Cardiac muscle cell (in vitro differentiated cells and primary cell): ENCODE measurements at places on chromosomes 12 and 14.
A peak's percentile ranks its signal among the peaks of the same experiment; 100 is the strongest.

GRCh38 chr12:101424620-101425019 lies 17.0 kb upstream of the ARL1 start:
- no peak for DNase-seq

DNA sequence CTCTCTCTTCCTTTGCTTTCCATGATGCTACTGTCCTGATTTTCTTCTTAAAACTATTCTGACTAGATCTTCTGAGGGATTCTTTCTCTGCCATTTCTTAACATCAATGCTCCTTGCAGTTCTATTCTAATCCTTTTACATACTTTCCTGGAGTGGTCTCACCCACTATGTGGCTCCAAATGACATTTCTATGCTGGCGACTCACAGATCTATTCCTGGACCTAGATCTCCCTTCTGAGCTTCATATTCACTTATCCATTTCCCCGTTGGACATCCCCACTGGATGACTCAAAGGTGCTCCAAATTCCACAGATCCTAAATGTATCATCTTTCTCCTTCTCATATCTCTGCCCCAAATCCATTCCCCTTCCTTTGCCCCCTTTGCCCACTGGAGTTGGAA lies 4.1 kb downstream of the TEP1 start:
- no peak for DNase-seq

GRCh38 chr12:91986084-91986483 lies 159.6 kb downstream of the BTG1 start:
- peak; percentile 22 for DNase-seq

GRCh38 chr12:128421375-128421774 lies 154.4 kb downstream of the TMEM132C start:
- no peak for DNase-seq

DNA sequence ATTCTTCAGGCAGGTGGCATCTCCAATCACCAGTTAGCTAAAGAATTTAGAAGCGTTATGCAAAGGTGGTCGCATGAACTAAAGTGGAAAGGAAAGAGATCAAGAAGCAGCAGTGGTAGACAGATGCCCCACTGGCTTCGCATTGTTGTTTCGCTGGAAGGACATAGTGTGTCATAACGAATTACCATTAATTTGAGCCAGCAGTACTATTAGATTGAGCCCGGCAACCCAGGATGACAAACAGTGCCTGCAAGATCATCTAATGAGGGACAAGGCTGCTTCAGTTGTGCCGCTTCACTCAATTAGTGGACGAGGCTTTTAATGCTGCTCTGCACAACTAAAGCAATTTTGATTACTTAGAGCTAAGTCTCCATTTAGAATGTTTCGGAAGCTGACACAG lies 274.5 kb upstream of the SOX5 start:
- DNase-seq, result no peak

GRCh38 chr12:22250762-22251161 lies 83.7 kb downstream of the ST8SIA1 start:
- no peak for DNase-seq

DNA sequence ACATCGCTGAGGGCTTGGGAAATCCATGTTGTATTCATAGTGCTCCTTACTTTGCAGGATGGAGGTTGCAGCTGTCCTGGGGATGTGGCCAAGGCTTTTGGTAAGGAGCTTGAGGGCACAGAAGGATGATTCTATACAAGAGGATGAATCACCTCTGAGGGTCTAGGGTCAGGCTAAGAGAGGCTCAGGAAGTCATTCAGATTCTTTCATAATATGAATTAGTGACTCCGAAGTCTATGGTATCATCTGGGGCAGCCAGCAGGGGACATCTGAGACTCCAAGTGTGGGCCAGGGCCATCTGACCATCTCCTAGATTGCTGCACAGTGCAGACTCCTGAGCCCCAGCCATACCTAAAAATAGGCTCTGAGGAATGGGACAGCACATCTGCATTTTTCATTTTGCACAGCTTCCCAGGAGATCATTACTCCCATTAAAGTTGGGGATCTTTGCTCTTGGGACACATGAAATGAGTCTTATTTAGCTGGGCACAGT lies 4.8 kb downstream of the GMPR2 start:
- no peak for DNase-seq

GRCh38 chr12:89181271-89181920 lies 170.9 kb downstream of the DUSP6 start:
- no peak for DNase-seq

- no peak for DNase-seq
Measured at GRCh38 chr14:36605506-36605857, 23.1 kb upstream of the NKX2-8 start.

- DNase-seq, result no peak
Measured at GRCh38 chr14:23548351-23549318, 2.9 kb downstream of the ZFHX2 start.

DNA sequence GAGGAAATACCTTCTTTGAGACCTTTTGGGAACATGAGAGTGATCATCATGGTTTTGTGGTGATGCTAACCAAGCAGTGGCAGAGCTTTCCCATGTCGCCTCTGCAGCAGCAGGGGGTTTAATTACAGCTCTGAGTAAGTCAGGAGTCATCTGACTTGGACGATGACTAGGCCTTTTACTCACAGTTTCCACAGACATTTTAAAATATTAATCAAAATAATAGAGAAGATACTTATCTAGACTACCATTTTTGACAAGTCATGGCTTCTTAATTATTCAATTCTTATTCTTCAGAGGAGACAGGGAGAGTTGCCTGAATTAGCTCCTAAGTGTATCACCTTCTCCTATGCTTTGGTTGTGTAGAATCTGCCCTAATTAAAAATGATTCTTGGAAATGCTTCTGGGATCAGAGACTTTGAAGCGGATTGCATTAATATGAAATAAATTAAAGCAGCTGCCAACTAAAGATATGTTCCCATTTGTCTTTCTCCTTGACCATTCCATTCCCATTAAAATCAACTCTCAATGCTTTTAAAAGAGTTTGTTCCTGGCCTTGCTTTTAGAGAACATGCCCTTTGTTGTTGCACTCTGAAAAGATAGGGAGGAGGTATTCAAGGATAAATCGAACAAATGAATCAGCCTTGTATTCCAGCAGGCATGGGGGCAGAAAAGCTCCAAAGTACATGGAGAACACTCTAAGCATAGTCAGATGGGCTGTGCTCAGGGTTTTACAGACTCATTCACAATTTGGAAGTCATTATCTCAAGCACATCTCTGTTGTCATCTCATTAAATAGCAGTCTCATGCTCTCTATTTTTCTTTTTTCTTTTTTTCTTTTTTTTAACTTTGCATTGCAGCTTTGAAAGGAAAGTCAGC lies 7.7 kb upstream of the IFNG-AS1 start:
- peak; percentile 50 for DNase-seq

GRCh38 chr14:89720741-89721729 lies 233.5 kb downstream of the EFCAB11 start:
- DNase-seq, result no peak
